ENCODE measurements at places on chromosomes 4 and X.

DNA sequence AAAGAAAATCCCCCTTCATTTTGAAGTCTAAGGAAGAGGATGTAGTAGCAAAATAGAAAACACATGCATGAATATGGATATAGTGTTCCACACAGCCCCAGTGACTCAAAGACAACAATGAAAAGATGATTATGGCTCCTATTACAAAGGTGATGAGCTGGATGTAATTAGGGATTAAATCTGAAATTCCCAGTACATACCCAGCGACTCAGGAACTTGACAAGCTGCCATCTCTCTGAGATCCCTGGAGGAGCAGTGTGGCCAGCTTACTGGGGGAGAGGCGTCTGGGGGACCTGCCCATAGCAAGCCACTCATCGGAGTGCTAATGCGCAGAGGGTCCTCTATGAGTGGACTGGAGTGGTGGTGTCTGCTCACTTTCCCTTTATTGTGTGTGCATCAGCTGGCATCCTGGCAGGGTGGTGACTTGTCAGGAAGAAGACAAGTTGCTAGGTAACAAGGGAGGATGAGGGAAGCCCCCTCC lies 42.7 kb upstream of the MGST2 start:
- DNase-seq = no peak

DNA sequence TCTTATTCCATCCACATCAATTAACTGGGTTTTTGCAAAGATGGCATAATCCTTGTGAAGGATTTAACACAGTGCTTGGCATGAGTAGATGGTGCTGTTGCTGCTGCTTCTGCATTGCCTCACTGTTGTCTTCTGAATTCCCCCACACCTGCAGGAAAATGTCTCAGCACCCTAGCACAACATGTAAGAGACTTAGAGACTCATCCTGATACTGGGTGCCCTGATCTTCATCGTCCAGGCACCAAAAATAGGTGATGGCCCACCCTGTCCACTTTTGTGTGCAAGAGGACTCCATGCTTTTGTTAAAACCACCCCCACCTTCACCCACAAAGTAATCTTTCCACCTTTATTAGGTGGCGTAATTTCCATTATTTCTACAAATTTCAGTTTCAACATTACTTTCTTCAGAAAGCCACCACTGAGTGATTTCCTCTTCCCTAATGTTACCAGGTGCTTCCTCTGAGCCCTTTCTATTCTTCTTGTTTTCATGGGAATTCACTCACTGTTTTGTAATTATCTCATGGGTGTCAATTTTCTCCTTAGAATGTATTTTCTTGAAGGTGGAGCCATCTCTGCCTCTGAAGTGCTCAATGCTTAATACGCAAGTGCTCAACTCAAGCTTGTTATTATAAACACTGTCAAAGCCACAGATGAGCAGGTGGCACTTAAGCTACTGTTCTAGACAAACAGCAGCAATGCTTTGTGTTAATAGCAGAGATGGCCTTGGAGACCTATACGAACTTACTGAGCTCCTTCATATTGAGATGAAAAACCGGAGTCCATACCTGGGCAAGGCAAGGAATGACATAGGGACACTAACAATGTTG lies 89.5 kb downstream of the HS3ST1 start:
- DNase-seq = no peak

DNA sequence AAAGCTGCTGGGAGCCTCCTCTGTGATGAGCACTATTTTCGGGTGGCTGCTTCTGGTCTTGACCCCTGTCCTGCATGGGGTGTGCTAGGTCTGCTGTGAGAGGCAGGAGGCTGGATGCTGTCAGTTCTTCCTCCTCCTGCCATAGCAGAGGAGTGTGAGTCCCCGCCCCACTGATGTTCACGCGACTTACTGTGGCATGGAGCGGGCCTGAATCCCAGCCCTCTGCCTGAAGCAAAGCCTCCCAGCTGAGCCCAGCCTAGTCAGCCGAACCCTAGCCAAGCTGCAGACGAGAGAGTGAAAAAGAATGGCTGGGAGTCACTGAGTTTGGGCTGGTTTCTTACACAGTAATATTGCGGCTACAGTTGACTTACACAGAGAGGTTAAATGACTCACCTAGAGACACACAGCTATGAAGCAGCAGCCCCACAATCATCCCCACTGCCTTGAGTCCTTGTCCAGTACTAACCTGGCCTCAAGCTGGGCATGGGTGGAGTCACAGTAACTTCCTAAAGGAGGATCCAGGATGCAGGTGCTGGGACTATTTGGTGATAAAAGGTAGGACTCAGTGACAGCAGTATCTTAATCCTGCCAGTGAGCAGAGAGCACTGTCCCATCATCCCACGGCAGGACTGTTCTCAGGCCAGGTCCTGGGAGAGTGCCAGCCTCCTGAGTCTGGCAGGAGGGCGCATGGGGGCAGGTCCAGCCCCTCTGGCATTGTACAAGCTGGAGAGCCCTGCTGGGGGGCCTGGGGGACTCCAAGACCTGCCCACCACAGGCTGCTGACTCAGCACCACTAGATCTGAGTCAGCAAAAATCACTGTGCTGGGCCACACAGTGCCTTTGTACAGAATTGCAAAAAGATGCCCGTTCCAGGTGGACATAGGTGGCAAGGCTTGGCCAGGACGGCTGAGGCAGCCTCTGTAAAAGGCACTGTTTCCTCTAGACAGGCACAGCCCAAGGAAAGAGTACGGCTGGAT lies 60.4 kb upstream of the CRMP1 start:
- no peak for DNase-seq

DNA sequence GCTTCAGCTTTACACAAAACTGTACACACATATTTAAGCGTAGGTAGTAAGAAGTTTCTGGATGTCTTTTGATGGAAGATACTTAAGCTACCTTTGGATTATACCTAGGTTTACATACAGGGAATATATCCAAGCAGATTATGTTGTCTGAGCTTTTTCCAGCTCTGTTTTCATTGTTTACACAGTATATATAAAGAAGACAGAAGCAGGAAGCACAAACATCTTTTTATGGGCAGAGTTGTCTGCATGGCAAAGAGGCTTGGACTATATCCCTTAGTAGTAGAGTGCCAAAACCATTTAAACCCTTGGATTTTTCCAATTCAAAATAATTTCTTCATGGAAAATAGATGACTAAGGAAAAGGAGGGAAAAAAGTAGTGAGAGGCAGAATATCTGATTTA lies 329.4 kb upstream of the AGA start:
- DNase-seq = no peak

- DNase-seq = no peak
These were observed 183.0 kb downstream of the PACRGL start for GRCh38 chr4:20883231-20883630.

- no peak for DNase-seq
These were observed 765 bp upstream of the DGKK start for GRCh38 chrX:50471390-50471789.

DNA sequence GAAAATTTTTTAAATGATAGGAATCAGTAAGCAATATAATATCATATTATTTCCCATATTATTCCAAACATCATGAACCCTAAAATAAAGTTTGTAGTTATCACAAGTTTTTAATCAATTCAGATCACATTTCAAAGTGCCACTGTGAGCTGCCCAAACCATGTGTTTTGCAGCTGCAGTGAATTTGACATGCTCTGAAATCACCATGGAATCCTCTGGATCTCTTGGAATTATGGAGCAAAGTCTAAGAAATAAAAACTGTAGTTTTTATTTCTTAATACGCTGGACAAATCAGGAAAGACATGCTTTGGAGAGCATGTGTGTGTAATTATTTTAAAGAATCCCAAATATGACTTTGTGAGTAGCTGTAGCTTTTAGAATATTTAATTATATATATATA lies 262.7 kb downstream of the ANKRD50 start:
- no peak for DNase-seq

GRCh38 chrX:13180807-13181206 lies 136.4 kb upstream of the FAM9C start:
- DNase-seq = no peak

GRCh38 chrX:32281853-32282252 lies 929.5 kb downstream of the DMD start:
- DNase-seq = no peak

- DNase-seq = no peak
These were observed 140.8 kb upstream of the SFRP2 start for GRCh38 chr4:153929675-153930074.

- no peak for DNase-seq
These were observed 79.4 kb downstream of the FAT1 start for GRCh38 chr4:186644311-186644638.

DNA sequence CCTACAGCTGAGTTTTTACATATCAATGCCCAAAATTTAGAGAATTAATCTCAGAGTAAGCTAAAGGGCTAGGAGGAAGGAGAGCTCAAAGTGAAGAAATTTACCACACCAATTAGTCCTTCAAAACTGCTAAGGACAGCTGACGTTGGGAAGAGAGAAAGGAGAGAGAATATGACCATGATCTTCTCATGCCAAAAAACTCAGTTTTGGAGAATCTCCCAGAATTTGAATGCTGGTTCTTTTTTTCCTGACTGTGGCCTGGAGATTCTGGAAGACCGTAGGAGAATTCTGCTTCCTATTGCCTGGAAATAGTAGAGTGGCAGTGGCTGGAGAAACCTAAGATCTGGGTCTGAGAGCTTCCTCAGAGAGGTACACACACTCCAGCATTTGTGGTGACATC lies 834.4 kb upstream of the SLIT2 start:
- no peak for DNase-seq

DNA sequence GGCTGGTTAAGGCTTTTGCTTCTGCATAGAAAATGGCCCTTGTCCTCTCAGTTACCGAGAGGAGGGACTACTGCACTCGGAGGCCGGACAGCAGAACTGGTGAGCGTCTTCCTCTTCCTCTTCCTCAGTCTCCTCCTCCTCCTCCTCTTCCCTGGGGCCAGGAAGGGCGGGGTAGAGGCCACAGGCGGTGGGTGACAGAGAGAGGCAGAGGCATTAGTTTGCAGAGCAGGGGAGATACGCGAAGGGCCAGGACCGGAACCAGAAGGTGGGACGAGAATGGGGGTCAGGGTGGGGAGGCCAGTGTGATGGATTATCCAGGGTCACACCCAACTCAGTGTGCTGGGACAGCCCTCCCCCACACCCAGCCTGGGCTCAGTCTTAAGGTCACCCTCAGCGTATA lies 14.5 kb downstream of the IQSEC2 start:
- DNase-seq = no peak

- no peak for DNase-seq
These were observed 36.2 kb upstream of the UGDH start for GRCh38 chr4:39563346-39563847.

GRCh38 chr4:173051716-173052115 lies 116.9 kb upstream of the GALNT7 start:
- no peak for DNase-seq

DNA sequence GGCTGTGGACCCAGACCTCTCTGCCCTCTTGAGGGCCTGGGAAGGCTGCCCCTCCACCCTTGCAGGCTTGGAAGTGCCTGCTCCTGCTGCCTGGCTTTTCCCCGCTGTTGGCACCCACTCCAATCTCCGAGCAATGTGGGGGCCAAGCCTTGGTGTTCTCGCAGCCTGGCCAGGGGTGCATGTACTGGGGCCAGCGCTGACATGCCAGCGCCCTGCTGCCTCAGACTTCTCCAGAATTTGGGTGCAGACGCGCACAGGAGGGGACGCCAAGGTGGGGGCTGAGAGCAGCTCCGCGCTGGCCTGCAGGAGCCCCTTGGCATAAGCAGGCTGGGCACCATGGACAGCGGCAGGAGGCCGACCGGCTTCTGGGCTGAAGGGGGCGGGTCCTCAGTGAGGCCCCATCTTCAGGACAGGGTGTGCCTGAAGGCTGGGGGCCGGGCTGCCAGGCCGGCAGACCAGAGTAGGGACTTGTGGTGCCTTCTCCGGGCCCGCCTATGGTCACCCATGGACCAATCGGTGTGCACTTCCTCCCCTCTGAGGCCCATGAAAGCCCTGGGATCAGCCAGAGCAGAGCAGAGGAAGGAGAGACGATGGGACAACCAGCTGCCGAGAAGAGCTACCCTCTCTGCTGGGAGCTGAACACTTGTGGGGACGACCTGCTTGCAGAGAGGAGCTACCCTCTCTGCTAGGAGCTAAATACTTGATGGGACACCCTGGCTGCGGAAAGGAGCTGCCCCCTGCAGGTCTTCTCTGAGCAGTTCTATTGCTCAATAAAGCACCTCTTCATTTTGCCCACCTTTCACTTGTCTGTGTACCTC lies 118.3 kb downstream of the DNAAF6 start:
- DNase-seq = no peak

DNA sequence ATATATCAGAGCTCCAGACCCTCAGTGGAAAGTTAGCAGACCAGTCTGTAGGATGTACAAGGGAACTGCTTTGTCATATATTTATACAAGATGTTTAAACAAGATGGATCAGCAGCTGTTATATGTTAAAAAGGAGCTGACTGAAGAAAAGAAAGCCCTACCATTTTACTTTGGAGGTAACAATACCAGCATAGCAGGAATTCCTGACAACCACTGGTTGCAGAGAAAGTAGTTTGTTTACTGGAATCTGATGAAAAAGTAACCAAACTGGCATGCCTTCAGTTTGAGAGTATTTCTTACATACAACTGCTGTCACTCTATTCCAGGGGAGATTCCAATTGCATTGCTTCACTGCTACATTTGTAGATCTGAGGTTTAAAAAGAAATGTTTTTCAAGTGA lies 49.5 kb upstream of the GABRQ start:
- no peak for DNase-seq

DNA sequence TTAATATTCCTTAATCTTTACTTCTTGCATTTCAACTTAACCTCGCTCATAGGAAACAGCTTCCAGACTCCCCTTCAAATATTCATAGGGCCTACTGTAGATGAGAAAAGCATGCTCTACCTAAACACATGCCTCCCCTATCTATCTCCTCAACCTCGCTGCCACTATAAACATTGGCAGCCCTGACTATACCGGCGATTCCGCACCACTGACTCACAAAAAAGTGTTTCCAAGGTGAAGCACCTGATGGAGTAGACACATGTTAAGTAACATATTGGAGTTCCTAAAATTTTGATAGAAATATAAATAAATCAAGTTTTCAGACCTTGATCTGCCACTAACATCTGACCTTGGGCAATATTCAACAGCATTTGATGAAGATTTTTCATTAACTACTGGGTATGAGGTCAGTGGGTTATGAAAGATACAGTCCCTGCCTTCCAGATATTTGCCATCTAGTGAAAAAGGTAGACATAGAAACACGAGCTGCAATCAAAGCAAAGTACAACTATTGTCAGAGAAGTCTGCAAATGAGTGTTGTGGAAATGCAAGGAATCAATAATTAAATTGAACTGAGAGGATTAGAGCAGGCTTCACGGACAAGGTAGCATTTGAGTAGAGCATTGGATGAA lies 184.2 kb downstream of the MAML3 start:
- no peak for DNase-seq

DNA sequence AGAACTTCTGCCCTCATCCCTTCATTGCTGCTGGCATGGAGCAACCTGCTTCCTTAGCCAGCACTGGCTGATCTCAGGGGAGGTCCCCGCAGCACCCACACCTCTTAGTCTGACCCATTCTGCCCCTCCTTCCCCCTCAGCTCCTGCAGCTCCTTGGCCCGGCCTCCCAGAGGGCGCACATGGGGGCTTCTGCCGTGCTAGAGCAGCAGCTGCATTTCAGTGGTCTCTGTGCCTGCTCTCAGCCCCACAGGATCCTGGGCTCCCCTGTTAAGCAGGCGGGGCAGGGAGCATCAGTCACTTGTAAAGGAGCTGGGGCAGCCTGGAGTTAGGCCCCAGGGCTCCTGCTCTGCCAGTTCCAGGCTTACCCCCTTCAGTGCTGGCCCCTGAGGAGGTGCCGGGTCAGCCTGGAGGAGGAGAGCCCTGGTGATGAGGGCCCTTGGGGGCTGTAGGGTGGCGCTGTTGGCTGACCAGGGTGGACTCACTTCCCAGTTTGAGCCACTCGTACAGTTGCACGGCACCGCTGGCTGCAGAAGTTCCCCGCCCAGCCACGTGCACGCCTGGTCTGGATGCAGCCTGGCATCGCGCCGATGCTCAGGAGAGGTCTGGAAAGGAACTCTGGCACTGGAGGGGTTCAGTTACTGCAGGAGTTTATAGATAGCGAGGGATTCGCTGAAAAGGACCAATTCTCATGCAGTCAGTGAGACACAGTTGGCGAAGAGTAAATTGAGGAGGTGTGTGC lies 85.1 kb upstream of the PSAPL1 start:
- DNase-seq = no peak
